ENCODE measurements at places on chromosomes 12 and 14. TPM values are rescaled to one million over a fixed set of nuclear protein-coding genes. Genes with fewer than 3 reads are reported as not detected.

DNA sequence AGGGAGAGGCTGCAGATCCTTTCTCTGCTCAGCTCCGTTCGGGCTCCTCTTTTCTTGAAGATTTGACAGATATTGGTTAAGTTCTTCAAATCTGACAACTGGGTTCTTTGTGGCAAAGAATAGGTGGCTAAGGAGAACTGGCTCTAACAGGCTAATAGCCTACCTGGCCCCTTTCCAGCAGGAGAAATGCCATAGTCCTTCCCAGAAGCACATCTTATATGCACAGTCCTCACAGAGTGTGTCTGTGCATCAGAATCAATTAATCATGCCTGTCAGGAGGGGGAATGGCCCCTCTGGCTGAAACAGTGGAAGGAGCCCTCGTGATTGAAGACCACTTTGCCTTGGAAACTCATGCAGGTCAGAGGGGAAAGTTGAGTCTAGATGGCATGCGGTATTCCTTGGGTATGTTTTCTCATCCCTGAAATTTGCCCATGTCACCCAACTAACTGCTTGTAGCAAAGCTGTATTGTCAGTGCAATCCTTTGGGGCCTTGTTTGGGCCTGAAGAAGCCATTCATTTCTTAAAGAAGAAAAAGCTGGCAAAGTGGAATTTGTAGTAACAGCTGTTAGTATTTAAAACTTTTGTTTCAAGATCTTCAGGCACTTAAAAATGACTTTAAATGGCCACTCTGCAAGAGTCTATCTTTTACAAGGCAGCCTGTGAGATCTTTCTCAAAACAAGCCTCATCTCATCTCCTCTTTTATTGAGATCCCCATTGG lies 251.5 kb downstream of the ZFP36L1 start:
- no peak for DNase-seq

GRCh38 chr14:56821805-56822610 lies 11.7 kb upstream of the OTX2 start:
- no peak for DNase-seq

- no peak for DNase-seq
These were observed 88.7 kb upstream of the KCNA1 start for GRCh38 chr12:4820971-4821370.

DNA sequence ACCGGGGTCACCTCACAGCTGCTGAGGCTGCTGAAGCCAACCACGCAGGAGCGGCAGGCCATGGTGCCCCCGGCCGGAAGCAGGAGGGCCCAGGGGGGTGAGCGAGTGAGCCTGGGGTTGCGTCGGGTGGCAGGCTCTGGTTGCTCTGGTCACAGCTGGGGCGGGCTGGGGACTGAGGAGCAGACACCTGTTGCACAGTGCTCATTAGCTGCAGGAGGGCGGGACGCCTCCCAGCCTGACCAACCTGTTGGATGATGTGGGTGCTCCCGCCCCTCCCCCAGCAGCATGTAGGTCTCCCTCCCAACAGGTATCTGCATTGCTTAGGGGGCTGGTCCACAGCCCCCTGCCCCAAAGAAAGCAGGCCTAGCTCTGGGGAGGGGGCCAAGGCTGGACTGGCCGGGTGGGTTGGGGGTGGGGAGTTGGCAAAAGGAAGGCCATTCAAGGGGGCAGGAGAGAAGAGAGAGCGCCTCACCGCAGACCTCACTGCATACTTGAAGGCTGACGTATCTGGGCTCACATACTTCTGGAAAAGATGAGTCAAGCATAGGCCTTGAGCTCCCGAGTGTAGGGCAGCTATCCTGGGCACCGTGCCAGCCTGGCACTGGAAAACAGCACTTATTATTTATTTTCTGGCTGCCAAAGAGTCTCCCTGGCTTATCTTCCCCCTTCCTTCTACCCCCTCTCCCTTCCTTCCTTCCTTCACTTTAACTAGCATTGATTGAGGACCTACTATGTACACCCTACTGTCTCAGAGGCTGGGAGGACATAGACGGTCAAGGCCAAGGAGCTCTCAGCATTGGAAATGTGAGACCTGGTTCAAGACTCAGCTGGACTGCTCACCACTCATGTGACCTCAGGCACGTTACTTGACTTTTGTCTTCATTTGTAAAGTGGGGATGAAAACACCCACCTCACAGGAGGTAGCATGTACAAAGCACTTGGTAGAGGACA lies at the start of gene KRT80:
Gene KRT80 (minus strand): TSS at position 174 of the 951 bp plus-strand sequence. CDS start 112 bp downstream, at position 62.
- peak; percentile 99 for DNase-seq

- no peak for DNase-seq
These were observed 123.9 kb downstream of the PAX9 start for GRCh38 chr14:36785511-36785910.

DNA sequence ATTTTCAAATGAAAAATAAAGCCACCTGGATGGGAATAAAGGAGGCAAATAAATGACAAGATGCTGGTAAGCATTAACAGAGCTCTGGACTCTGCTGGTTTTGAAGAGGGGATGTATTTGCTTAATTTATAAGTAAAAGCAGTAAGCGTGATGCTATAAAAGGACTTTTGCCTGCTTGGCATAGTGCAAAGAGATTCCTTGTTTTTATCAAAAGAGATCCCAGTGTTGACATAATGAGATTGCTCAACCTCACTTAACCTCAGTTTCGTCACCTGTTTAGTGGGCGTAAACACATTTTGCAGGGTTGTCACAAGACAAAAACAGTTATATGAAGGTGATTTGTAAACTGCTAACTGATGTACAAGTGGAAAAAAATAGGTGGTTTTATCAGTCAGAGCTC lies 13.8 kb downstream of the ASCL1 start:
- DNase-seq, result no peak

DNA sequence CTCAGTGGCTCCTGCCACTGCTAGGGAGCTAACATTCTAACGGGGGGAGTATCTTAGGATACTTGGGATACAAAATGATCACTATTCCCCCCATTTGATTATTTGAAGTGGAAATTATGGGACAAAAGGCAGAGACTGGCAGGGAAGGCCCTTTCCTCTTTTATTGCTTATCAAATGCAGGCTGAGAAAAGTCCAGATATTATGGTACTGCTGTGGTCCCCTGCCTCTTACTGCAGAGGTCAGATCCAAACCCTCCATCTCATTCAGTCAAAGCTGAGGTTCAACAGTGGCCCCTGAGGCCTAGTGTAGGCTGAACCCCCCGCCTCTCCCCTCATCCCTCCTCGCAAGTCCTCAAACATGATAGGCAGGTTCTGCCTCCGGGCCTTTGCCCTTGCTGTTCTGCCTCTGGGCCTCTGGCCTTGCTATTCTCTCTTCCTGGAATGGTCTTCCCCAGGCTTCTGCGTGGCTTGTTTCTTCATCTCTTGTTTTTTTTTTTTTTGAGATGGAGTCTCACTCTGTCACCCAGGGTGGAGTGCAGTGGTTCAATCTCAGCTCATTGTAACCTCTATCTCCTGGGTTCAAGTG lies 34.2 kb downstream of the KRT80 start:
- no peak for DNase-seq

DNA sequence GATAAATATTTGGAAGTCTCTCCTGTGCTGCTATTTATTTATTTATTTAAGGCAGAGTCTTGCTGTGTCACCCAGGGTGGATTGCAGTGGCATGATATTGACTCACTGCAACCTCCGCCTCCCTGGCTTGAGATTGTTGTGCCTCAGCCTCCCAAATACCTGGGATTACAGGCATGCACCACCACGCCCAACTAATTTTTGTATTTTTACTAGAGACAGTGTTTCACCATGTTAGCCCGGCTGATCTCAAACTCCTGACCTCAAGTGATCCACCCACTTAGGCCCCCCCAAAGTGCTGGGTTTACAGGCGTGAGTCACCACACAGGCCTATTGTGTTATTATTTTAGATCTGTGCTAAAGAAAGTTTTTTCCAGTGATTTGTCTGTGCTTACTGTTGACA lies 225.2 kb downstream of the CCER1 start:
- no peak for DNase-seq

- no peak for DNase-seq
These were observed 30.0 kb downstream of the TMEM132D start for GRCh38 chr12:129873833-129874208.

DNA sequence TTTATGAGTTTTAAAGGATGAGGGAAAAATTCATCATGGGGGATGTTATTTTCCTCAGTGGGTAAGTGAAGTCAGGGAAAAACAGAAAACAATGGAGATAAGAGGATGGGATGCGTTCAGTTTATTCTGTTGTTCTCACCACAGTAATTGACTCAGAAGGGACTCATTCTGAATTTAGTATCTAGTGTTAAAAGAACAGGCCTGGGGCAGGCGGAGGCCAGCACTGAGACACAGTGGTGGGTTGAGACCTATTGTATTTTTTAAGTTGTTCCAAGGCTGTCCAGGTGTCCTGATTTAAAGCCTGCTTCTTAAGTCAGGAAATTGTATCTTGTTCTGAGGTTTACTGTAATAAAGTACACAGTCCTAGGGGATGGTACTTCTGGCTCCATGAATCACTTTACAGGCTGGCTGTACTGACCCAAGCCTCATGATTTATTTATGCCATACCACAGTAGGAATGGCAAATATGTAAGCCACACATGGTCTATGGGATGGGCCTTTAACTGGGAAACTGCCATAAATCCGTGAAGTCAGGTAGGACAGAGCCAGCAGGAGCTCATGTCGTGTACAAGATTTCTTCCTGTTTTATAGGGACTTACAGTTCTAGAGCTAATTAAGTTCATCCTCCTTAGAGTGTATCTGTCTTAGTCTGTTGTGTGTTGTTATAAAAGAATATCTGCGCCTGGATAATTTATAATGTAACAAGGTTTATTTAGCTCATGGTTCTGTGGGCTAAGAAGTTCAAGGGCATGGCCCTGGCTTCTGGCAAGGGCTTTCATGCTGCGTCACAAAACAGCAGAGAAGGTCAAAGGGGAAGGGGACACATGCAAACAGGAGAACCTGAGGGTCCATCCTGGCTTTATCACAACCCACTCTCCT lies 244.1 kb downstream of the FBXL14 start:
- DNase-seq, result no peak

DNA sequence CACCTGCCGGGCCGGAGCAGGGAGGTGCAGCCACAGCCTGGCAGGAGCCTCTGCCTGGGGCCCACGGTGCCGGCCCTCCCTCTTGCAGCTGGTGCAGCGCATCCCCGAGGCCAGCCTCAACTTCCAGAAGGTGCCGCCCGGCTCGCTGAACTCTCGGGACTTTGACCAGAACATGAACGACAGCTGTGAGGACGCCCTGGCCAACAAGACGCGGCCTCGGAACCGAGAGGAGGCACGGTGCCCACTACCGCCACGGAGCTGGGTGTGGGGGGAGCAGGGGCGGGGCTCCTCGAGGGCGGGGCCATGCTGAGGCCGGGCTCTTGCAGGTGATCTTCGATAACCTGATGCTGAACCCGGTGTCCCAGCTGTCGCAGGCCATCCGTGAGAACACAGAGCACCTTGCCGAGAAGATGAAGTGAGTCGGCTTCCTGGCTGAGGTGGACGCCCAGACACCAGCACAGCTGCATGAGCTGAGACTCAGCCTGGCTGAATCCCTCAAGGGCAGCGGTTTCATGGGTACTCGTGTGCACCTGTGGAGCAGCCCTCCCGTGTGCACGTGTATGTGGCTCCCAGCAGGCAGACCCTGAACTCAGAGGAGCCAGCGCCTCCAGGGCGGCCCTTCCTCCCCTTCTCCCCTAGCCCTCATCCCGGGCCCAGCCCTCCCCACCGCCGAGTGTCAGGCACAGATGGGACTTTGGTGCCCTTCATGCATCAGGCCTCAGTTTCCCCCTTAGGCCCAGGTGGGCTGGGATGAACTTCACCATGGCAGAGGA lies 28.6 kb downstream of the CEP170B start:
- DNase-seq, result no peak

GRCh38 chr14:95585953-95586620 lies 51.2 kb downstream of the GLRX5 start:
- no peak for DNase-seq

GRCh38 chr14:42047421-42048055 lies 440.9 kb downstream of the LRFN5 start:
- DNase-seq, result no peak

- DNase-seq, result no peak
These were observed 151.8 kb upstream of the NTF3 start for GRCh38 chr12:5280086-5280485.

GRCh38 chr12:128307791-128308190 lies 40.8 kb downstream of the TMEM132C start:
- DNase-seq, result no peak

DNA sequence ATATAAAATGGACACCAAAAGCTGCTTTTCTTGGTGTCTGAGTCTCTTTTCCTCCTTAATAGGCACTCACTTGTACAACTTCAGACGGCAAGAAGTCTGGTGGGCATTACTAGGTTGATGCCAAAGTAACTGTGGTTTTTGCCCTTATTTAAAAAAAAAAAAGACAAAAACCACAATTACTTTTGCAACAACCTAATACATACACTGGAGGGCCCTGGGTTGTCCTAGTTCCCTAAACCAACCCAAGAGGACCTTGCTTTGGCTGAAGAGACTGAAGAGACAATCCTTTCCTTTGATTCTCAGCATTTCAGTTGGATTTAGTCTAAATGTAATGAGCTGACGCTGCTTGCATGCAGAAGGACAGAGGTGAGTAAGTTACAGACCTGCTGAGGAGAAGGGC lies 16.2 kb upstream of the PLEKHG3 start:
- DNase-seq, result no peak

- no peak for DNase-seq
These were observed 38.0 kb downstream of the LGR5 start for GRCh38 chr12:71477609-71478008.

- DNase-seq, result no peak
These were observed 151.3 kb downstream of the TTC7B start for GRCh38 chr14:90664911-90665310.

- no peak for DNase-seq
These were observed 298.6 kb upstream of the PPFIA2 start for GRCh38 chr12:82057770-82058169.

- no peak for DNase-seq
These were observed 247.5 kb downstream of the SLC16A7 start for GRCh38 chr12:59843260-59843843.

GRCh38 chr12:59086126-59086525 lies 165.8 kb upstream of the LRIG3 start:
- DNase-seq, result no peak

- no peak for DNase-seq
These were observed 11.1 kb upstream of the CLEC2A start for GRCh38 chr12:9943240-9943639.

The P2RX2 gene
- total RNA-seq, result not detected

The TDRD9 gene
- 0.92 TPM for total RNA-seq

The FBLN5 gene
- total RNA-seq, result 2.5 TPM

The FOXN4 gene
- not detected for total RNA-seq

The FGF6 gene
- not detected for total RNA-seq

The BIN2 gene
- not detected for total RNA-seq

The GALNT8 gene
- total RNA-seq, result 2.7 TPM

All from pulmonary artery endothelial cell (primary cell).